ENCODE measurements at places on chromosomes 4 and X.

- no peak for DNase-seq
- peak overlapping the region; percentile 38 for H3K27ac ChIP-seq
- H3K36me3 ChIP-seq: peaks cover 5% of the 10 kb centered on the region
- H3K4me1 ChIP-seq: peaks cover 83% of the 10 kb centered on the region
Observed at GRCh38 chr4:76726176-76726575, 171.8 kb downstream of the SOWAHB start.

DNA sequence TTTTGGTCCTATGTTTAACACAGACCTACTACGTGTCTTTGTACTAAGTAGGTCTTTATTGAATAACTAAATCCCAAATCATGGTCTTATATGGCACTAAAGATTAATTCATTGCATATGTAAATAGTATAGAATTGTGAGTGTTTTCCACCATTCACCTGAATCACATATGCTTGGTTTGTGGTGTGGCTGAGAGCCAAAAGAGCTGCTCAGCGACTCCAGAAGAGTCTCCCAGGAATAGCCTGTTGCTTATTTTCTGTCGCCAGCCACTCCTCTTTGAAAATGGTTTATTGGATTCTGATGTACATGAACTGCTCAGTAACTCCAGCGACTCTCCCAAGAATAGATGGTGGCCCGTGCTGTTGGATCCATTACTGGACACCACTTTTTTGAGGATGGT, 184.5 kb downstream of the CLCN4 start:
- H3K27me3 ChIP-seq: no peaks in the 10 kb centered on the region
- H3K4me1 ChIP-seq: no peaks in the 10 kb centered on the region
- H3K27ac ChIP-seq: no peak overlapping the region
- H3K36me3 ChIP-seq: peaks cover 3% of the 10 kb centered on the region
- no peak overlapping the region for H3K4me3 ChIP-seq

- peaks cover 13% of the 10 kb centered on the region for H3K36me3 ChIP-seq
- no peaks in the 10 kb centered on the region for H3K27me3 ChIP-seq
- no peaks in the 10 kb centered on the region for H3K4me1 ChIP-seq
- no peak overlapping the region for H3K27ac ChIP-seq
Observed at GRCh38 chr4:11900359-11900758, 471.7 kb upstream of the HS3ST1 start.

- peaks cover 3% of the 10 kb centered on the region for H3K36me3 ChIP-seq
- no peak overlapping the region for H3K4me3 ChIP-seq
- DNase-seq: no peak
- no peak overlapping the region for H3K27ac ChIP-seq
- peaks cover 12% of the 10 kb centered on the region for H3K4me1 ChIP-seq
- H3K27me3 ChIP-seq: no peaks in the 10 kb centered on the region
Observed at GRCh38 chrX:78650906-78651437, 8.2 kb downstream of the RTL3 start.

DNA sequence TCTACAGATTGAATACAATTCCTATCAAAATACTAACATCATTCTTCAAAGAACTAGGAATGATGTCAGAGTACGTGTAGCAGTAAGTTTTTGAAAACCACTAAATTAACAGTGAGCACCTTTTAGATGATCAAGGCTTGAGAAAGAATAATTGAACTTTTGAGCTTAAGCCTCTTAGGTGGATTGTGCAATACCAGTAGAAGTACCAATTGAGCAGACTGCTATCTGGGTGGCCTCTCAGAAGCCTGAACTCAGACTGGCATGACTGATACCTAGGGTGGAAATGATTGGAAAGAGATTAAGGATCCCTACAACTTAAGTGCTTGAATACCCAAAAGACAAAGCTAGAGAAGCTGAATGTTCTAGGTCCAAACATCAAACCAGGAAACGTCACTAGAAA, 200.3 kb upstream of the GALNTL6 start:
- H3K27me3 ChIP-seq: no peaks in the 10 kb centered on the region
- H3K4me1 ChIP-seq: no peaks in the 10 kb centered on the region
- H3K4me3 ChIP-seq: no peak overlapping the region
- H3K27ac ChIP-seq: no peak overlapping the region

DNA sequence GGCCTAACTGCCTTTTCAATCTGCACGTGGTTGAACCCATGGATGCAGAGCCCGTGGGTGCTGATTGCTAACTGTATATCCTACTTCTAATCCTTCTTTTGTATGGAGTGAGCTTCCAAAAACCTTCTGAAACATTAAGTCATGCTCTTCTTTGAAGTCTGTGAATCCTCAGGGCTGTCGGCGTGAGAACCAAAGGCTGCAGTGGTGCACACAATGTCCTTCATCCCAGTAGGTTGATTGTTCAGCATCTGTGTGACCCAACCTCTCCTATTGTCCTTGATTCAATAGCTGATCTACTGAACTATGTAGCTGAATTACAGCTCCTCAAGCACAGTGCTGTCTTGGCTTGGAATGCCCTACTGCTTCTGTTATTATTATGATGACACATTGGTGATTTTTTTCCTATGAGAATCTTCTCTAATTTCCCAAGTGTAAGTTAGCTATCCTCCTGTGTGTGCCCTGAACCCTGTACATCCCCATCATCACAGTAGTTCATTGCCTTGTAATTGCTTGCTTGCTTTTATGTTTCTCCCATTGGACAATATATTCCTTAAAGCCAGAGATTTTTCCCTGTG, 294.6 kb downstream of the TRIML1 start:
- H3K4me3 ChIP-seq: no peak overlapping the region
- H3K27ac ChIP-seq: peak overlapping the region; percentile 30
- peaks cover 45% of the 10 kb centered on the region for H3K4me1 ChIP-seq
- DNase-seq: no peak

- no peak overlapping the region for H3K27ac ChIP-seq
- no peaks in the 10 kb centered on the region for H3K27me3 ChIP-seq
- peaks cover 5% of the 10 kb centered on the region for H3K36me3 ChIP-seq
- no peak overlapping the region for H3K4me3 ChIP-seq
- no peak for DNase-seq
Observed at GRCh38 chrX:123223859-123224258, 39.8 kb downstream of the GRIA3 start.

- peaks cover 2% of the 10 kb centered on the region for H3K27me3 ChIP-seq
- no peak for DNase-seq
- H3K4me3 ChIP-seq: no peak overlapping the region
- H3K4me1 ChIP-seq: no peaks in the 10 kb centered on the region
- H3K27ac ChIP-seq: no peak overlapping the region
Observed at GRCh38 chrX:52507331-52507730, 9.5 kb downstream of the XAGE1B start.

DNA sequence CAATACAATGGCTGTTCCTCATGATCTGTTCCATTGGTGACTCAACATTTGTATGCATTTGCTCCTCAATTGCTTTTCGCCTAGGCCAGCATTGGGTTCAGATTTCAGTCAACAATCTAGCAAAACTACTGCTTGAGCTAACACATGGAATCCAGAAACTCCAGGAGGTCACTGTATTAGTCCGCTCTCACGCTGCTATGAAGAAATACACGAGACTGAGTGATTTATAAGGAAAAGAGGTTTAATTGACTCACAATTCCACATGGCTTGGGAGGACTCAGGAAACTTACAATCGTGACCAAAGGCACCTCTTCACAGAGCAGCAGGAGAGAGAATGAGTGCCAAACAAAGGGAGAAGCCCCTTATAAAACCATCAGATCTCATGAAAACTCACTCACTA, 67.1 kb downstream of the RXFP1 start:
- no peak overlapping the region for H3K27ac ChIP-seq
- H3K4me3 ChIP-seq: no peak overlapping the region
- H3K36me3 ChIP-seq: no peaks in the 10 kb centered on the region

DNA sequence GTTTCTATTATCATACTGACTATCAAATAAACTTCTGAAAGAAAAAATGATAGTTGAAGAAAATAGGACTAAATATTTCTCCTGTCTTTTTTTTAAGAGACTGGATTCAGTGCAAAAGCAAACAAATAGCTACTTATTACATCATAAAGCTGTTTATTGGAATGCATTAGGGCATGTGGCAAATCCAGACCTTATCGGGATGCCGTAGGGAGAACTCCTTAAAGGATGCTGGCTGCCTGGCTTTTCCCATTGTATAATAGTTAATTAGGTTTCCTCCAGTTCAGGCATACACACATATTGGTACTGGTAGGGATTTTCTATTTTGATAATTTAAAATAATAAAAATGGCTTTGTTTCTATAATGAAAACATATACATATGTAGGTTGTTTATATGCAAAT, 539.3 kb upstream of the ATOH1 start:
- no peaks in the 10 kb centered on the region for H3K4me1 ChIP-seq
- H3K4me3 ChIP-seq: no peak overlapping the region
- no peak overlapping the region for H3K27ac ChIP-seq
- DNase-seq: no peak

GRCh38 chrX:143633461-143634308, 2.2 kb downstream of the SLITRK4 start:
- H3K4me3 ChIP-seq: peak overlapping the region; percentile 92
- DNase-seq: peak; percentile 6
- H3K36me3 ChIP-seq: no peaks in the 10 kb centered on the region
- peaks cover 21% of the 10 kb centered on the region for H3K27me3 ChIP-seq
- peaks cover 13% of the 10 kb centered on the region for H3K4me1 ChIP-seq

GRCh38 chr4:173401063-173401462, 2.1 kb upstream of the SCRG1 start:
- no peak overlapping the region for H3K4me3 ChIP-seq
- DNase-seq: no peak
- H3K4me1 ChIP-seq: peaks cover 15% of the 10 kb centered on the region
- no peaks in the 10 kb centered on the region for H3K27me3 ChIP-seq
- no peak overlapping the region for H3K27ac ChIP-seq

GRCh38 chr4:4668355-4669210, 126.7 kb upstream of the STX18 start:
- H3K4me1 ChIP-seq: peaks cover 46% of the 10 kb centered on the region
- no peaks in the 10 kb centered on the region for H3K36me3 ChIP-seq
- peaks cover 4% of the 10 kb centered on the region for H3K27me3 ChIP-seq
- DNase-seq: no peak

DNA sequence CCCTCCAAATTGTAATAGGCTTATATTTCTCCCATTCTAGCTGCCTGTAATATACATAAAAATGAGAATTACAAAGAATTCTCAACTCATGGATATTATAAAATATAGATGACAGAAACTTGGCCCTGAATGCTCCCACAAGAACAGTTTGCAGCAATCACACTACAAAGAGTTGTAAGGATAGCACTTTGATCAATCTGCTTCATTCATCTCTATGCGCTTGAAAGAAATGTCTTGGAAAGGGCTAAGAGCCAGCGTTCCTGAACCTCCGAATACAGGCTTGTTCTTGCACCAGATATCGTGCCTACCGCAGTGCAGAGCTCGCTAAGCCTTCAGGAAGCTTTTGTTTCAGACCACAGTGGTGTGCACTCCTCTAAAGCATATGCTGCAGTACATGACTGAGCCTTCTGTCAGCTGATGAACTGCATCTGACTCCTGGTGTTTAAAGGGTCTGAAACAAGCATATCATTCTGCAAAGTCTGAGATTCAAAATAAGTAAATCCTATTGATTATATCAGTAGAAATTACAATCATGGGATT, 417.6 kb upstream of the ZFP42 start:
- H3K36me3 ChIP-seq: no peaks in the 10 kb centered on the region
- no peak overlapping the region for H3K27ac ChIP-seq
- H3K27me3 ChIP-seq: no peaks in the 10 kb centered on the region
- H3K4me3 ChIP-seq: no peak overlapping the region

DNA sequence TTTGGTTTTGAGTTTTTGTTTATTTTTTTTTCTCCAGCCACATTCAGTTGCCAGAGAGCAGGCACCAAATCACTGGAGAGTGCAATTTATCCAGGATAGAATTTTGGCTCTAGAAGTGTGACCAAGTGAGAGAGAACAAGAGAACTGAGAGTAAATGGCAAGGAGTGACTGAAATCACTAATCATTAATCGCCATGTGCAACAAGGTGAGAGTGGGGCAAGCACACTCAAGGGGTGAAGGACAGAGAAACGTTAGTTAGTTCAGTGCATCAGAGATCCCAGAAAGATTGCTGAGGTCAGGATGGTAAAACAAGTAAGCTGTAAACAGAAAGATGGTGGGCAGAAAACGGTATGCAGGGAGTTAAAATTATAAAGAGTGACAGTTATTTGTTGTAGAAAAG, 17.8 kb upstream of the ASIC5 start:
- H3K4me1 ChIP-seq: peaks cover 4% of the 10 kb centered on the region
- no peak overlapping the region for H3K4me3 ChIP-seq
- no peaks in the 10 kb centered on the region for H3K27me3 ChIP-seq
- no peak for DNase-seq

DNA sequence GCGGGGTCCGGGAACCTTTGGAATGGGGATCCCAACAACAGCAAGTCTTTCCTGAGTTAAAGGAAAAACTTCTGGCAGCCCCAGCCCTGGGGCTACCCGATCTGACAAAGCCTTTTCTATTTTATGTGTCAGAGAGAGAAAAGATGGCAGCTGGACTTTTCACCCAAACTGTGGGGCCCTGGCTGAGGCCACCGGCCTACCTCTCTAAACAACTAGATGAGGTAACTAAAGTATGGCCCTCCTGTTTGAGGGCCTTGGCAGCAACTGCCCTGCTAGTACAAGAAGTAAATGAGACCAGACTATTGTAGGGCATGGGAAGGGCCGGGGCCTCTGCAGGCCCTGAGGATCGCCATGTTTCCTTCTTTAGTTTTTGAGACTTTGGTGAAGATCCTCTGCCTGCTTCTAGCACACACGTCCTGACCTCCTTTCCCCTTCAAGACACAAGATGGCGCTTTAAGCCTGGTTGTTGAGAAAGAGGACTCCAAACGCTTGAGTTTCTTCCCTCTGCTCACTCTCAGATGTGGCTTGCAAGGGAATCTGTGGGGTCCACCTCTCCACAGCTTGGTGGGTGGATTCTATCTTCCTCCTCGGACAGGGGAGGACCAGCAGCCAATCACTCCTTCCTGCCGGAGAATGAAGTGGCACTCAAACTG, 18.5 kb upstream of the DRD5 start:
- H3K4me3 ChIP-seq: no peak overlapping the region
- H3K27ac ChIP-seq: no peak overlapping the region
- no peaks in the 10 kb centered on the region for H3K4me1 ChIP-seq
- H3K27me3 ChIP-seq: peaks cover 27% of the 10 kb centered on the region

- no peaks in the 10 kb centered on the region for H3K27me3 ChIP-seq
- no peak overlapping the region for H3K4me3 ChIP-seq
- H3K4me1 ChIP-seq: peaks cover under 1% of the 10 kb centered on the region
- no peak for DNase-seq
- no peaks in the 10 kb centered on the region for H3K36me3 ChIP-seq
Observed at GRCh38 chr4:85955620-85956292, 404.1 kb downstream of the MAPK10 start.

DNA sequence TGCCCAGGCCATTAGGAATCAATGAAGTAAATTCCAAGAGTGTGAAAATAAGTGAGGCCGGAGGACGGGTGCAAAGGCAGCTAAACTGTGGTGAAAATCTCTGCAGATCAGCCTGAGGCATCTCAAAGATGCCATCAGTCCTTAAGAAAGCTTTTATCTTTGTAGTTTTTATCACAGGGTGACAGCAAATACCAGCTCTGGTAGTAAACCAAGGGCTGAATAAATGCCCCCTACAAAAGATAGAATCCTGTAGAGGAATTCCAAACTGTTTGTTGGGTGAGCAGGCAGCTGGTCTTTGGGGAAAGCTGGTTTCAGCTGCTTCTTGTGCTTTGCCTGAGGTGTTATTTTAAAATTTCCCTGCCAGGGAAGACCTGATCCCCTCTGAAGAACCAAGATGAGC, 21.6 kb upstream of the RBM47 start:
- no peak for DNase-seq
- H3K27ac ChIP-seq: peak overlapping the region; percentile 27
- no peaks in the 10 kb centered on the region for H3K27me3 ChIP-seq
- H3K36me3 ChIP-seq: no peaks in the 10 kb centered on the region
- H3K4me1 ChIP-seq: no peaks in the 10 kb centered on the region
- no peak overlapping the region for H3K4me3 ChIP-seq

Data from neural crest cell (in vitro differentiated cells).